ENCODE measurements at places on chromosomes 16 and 17. TPM values are rescaled to one million over a fixed set of nuclear protein-coding genes. Genes with fewer than 3 reads are reported as not detected.

GAST gene
- not detected for polyA plus RNA-seq

GRCh38 chr16:77191259-77191969 lies 424 bp downstream of the MON1B start:
- DNase-seq = no peak

DNA sequence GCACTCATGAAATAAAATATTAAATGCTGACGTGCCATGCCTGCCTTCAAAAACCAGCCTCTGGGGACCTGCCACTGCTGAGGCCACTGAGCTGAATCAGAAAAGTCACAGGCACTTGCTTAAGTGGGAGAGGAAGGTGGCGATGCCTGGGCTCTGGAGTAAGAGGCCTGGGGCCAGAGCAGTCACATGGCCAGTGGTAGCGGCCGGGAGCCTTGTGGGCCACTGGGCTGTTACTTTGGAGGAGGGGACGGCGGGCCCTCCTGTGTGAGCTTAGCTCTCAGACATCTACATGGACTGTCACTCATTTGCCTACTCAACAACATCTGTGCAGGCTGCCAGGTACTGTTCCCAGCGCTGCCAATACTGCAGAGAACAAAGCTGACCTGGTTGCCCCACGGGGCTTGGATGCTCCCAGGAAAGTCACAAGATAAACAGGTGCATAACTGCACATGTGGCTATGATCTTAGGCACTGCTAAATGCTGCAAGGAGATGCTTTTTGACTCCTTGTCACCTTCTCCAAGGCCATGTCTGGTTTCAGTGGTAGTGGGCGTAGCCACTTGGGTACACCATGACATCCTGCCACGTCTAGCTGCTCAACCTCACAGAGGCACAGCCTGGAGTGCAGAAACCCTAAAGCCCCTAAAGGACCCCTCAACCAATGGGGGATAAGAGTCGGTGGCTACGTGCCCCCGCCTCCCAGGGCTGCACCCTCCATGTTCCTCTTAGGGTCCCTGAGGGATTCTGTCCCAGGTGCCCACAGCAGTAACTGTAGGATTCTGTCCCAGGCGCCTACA lies 11.6 kb downstream of the COTL1 start:
- no peak for DNase-seq

DNA sequence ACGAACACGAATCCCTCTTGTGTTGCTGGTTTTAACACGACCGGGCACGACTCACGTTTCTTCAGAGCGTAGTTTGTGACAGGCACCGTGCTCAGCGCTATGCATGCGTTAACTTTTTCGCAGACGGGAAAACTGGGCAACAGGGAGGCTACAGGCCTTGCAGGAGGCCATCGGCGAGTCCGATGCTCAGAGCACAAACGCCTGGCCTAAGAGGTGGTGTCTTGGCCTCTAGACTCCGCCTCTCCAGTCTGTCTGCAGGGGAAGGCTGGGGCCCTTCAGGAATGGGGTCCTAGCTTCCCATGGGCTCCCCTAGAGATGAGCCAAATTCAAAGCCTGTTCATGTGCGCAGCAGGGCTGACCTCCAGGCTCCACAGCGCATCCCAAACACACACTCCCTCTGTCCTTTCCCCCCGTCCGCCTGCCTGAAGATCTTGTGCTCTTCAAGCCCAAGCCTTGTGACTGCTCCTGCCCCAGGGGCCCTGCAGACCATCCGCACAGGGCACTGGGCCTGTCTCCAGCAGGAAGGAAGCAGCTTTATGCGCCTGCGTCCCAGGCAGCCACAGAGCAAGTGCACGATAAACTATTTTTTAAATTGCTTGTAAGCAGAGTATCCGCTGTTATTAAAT lies 3.1 kb downstream of the CLCN7 start:
- DNase-seq = no peak
